ENCODE measurements at places on chromosomes 2 and 18. TPM values are rescaled to one million over a fixed set of nuclear protein-coding genes. Genes with fewer than 3 reads are reported as not detected.

The SIGLEC15 gene
- total RNA-seq: 1.2 TPM

The SMARCAL1 gene
- 19.5 TPM for total RNA-seq

The ADD2 gene
- total RNA-seq: 0.37 TPM

The COPS8 gene
- total RNA-seq: 89.7 TPM

The DNER gene
- 0.55 TPM for total RNA-seq

The SULT1C2 gene
- total RNA-seq: 0.33 TPM

The SERPINB8 gene
- total RNA-seq: 37.2 TPM

The AOX1 gene
- total RNA-seq: 86.3 TPM

The ANKRD30BL gene
- not detected for total RNA-seq

The SFTPB gene
- total RNA-seq: under 0.01 TPM

Measured in uterine smooth muscle cell (primary cell).